ENCODE measurements at places on chromosomes 3 and 15.

DNA sequence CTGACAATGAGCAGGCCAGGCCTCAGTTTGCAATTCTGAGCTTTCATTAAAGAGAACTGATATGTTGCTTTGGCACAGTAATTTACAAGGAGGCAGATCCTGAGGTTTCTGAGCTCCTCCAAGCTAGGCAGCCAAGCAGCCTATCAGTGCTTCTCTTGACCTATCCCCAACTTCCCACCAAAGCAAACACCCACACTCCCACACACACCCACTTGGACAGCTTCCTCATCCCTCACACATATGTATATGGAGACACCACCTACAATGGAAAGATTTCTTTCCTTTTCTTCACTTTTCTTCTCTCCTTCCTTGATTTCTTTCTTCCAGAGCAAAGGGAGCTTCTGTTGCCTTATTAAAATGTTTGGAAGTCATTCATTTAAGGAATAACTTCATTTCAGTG lies 217.0 kb downstream of the NLGN1 start:
- no peak for DNase-seq

DNA sequence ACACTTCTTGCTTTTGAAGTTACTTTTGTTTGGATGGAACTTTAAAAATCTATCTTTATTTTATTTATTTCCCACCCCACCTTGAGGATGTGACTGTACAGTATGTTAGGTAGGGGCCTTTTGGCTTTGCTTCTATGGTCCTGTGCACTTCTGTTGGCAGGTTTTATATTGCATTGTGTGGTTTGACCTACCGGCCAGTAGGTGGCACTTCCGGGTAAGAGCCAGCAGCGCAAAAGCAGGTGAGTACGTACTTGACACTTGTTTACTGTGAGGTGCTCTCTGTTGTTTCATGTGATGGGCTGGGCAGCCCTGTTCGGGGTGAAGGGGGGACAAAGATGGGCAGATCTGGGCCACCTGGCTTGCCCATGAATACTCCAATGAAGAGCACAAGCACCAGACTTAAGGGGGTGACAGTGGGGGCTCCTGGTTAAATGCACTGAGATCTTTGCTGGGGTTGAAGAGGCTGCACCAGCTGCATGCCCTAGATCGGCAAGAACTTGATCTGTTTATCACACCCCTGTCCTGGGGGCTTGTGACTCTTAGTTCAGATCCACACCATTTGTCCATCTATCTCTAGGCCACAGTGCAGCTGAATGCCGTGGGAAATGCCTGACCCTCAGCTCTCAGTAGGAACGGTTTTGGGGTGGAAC lies 131.6 kb downstream of the NLGN1 start:
- DNase-seq = no peak

GRCh38 chr3:51353691-51354090 lies 31.4 kb upstream of the MANF start:
- DNase-seq = no peak

GRCh38 chr3:22156868-22157267 lies 405.9 kb upstream of the ZNF385D start:
- DNase-seq = no peak

DNA sequence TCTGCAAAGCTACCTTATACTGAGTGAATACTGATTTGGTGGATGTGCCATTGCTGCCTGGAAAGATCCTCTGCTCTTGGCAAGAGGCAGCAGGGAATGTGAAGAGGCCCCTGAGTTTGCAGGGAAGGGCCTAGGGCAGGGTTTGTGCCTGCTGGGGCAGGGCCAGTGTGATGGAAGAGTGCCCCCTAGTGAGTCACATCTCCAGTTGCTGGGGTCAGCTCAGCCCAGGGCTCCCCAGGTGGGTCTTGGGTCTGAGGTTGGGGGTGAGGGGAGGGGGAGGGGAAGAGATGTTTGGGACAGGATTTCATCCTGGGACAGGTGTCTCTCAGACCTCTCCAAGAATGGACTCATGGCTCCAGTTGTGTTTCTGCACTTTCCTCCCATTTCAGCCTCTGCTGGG lies 4.1 kb upstream of the AMOTL2 start:
- no peak for DNase-seq

DNA sequence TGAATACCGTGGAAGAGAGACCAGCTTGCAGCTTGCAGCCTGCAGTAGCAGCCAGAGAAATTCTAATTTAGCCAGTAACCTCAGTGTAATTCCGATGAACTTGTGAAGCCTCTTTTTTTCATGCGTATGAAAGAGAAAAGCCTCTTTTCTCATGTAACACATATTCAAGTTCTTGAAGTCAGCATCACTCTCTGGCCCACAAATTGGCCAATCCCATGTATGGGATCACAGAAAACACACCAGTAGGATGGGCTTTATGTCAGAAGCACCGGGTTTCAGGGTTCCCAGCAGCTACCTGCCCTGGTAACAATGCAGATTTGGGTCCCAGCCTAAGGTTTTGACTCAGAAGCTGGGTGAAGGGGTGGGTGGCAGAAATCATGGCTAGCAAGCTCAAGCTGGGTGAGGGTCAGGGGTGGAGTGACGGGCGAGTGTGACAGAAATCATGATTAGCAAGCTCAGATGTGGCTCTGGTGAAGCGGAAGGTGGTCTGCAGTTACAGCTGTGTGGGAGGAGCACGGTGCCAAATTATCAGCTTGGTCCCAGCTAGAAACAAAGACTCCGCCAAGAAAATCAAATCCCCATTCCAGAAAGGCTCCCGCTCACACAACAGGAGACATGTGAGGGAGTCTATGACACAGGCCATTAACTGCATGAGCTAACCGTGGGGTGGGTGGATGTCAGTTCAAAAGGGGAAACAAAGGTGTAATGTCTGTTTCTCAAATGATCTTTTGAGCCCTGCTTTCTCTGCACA lies 86.6 kb downstream of the SNRK start:
- DNase-seq = no peak

Data from left lung (tissue), 14 donors.